Ascending aorta (tissue), 2 donors: ENCODE measurements at places on chromosomes 11 and 22. TPM values are rescaled to one million over a fixed set of nuclear protein-coding genes. Genes with fewer than 3 reads are reported as not detected.

The CNGA4 gene
- total RNA-seq, result not detected

GRCh38 chr22:30399718-30400117, 2.9 kb downstream of the SEC14L2 start:
- no peak for DNase-seq

The APOL4 gene
- total RNA-seq, result not detected

The IL17REL gene
- total RNA-seq, result not detected

The CTSF gene
- 98.8 TPM for total RNA-seq

- peak; percentile 72 for DNase-seq
These were observed 7.5 kb upstream of the MICAL3 start for GRCh38 chr22:18031695-18032454.

- peak; percentile 86 for DNase-seq
These were observed 496 bp upstream of the CST6 start for GRCh38 chr11:66011239-66011784.

The B3GAT1 gene
- 0.32 TPM for total RNA-seq

- DNase-seq, result no peak
These were observed 5.6 kb downstream of the KLHDC7B start for GRCh38 chr22:50551160-50551752.

- no peak for DNase-seq
These were observed 508.0 kb downstream of the NELL1 start for GRCh38 chr11:21177379-21177778.

GRCh38 chr11:87966216-87966615, 209.0 kb downstream of the RAB38 start:
- no peak for DNase-seq

- DNase-seq, result no peak
These were observed 505.2 kb downstream of the TBC1D22A start for GRCh38 chr22:47267513-47268282.

The OR2AT4 gene
- not detected for total RNA-seq

GRCh38 chr11:66068154-66068821, 1.8 kb upstream of the PACS1 start:
- no peak for DNase-seq

DNA sequence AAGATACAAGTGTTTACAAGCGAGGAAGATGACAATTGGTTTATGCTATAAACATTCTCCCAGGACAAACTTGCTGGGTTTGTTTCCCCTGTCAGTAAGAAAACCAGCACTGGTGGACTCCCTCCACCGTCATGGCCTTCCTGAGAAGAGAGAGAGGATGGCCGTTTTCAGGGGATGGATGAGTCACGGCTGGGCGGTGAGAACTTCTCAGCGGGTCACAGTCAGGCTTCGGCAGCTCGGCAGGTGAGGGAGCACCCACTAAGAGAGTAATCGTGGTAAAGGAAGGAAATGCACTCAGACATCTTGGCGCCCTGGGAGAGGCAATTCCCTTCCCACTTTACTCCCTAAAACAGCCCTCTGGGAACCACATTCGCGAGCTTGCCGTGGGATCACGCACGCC, 83.9 kb downstream of the NCAM1 start:
- DNase-seq, result no peak

The GRAMD4 gene
- 20.2 TPM for total RNA-seq
